ENCODE measurements at places on chromosomes 12 and 14. TPM values are rescaled to one million over a fixed set of nuclear protein-coding genes. Genes with fewer than 3 reads are reported as not detected.

DNA sequence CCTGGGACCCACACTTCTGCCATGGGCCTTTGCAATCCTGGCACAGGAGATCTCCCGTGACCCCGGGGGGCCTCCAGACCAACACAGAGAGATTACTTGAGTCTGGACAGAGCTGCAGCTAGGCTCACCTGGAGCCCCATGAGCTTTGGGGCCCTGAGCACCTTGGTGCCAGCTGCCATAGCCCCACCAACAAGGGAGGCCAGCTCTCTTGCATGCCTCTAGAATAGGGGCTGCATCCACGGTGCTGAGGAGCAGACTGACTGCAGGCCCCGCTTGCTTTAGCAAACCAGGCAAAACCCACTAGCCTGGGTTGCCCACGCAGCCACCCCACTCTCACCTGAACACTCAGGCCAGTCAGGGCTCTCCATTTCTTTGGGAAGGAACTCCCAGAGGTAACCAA is 3.7 kb upstream of the OR4N2 start:
- no peak for DNase-seq
- no peak overlapping the region for H3K27ac ChIP-seq
- no peaks in the 10 kb centered on the region for H3K4me1 ChIP-seq
- no peaks in the 10 kb centered on the region for H3K36me3 ChIP-seq
- no peak overlapping the region for H3K4me3 ChIP-seq
- H3K27me3 ChIP-seq: no peaks in the 10 kb centered on the region

Gene USP44
- total RNA-seq: 2.4 TPM

DNA sequence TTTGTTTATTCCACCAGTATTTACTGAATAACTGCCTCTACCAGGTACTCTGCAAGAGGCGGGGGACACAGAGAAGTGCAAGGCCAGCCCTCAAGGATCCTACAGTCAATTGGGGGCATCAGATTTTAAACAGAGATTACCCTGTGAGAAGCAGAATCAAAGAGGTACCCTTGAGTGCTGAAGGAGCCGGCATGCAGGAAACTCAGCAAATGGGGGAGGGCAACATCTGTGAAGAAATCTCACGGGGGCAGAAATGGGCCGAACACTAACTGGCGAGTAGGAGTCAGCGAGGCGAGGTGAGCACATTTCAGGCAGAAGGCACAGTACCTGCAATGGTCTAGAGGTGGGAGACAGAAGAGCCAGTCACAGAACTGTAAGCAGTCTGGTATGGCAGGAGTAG is 9.0 kb downstream of the GALNT6 start:
- no peaks in the 10 kb centered on the region for H3K36me3 ChIP-seq
- H3K27ac ChIP-seq: no peak overlapping the region
- no peaks in the 10 kb centered on the region for H3K4me1 ChIP-seq
- no peak overlapping the region for H3K4me3 ChIP-seq
- no peak for DNase-seq

DNA sequence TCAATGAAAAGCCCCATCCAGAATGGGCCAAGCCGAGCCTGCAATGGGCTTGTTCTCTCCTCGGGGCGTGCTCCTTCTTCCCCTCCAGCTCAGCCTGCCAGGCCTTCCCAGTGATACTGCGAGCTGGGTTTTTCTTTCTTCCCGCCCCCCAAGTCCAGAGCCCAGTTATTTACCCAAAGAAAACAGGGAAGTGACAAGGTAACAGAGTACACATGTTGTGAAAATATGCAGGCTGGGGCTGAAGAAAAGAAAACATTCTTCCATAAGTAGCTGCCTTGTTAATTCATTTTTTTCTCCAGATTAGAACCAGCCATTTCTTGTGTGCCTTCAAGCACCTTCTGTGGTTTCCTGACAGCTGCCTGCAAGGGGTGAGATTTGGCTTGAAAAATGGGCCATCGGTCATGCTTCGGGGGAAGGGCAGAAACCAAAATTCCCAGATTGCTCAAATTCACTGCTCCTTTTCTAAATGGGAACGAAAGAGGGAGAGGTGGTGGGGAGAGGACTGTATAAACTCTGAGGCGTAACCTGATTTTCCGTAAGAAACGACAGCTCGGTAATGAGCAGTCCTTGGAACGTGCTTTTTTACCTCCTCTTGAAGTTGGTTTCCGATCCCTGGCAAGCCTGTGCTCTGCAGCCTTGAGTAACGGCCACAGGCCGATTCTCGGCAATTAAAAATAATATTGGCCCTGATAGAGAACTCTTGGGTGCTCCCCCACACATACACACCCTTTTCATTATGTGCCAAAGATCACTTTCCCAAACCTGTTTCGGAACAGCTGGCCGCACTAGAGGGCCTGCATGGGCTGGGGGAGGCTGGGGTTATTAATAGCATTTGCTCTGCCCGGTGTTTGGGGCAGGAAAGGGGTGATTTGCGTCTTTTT is 229.4 kb downstream of the ZFP36L1 start:
- DNase-seq: no peak
- no peaks in the 10 kb centered on the region for H3K36me3 ChIP-seq
- peak overlapping the region; percentile 77 for H3K27ac ChIP-seq
- no peaks in the 10 kb centered on the region for H3K27me3 ChIP-seq

DNA sequence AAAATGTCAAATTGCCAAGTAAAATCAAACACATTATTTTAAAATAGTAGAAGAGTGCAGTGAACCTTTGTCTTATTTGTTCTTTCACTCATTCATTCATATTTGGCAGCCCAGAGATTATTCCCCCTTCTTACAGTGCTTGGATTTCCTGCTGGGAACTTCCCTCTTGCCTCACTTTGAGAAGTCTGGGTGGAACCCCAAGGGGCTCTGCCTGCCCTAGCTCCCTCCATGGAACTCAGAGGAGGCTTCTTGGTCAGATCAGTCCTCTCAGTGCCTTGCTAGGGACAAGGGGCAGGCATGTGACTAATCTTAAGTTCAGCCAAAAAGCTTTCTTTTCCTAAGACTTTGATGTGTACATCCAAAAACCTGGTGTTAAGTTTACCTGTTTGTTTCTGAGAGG is 84.7 kb upstream of the OVCH1 start:
- no peaks in the 10 kb centered on the region for H3K4me1 ChIP-seq
- no peak overlapping the region for H3K4me3 ChIP-seq
- H3K27ac ChIP-seq: no peak overlapping the region
- DNase-seq: no peak
- H3K36me3 ChIP-seq: no peaks in the 10 kb centered on the region

- no peaks in the 10 kb centered on the region for H3K27me3 ChIP-seq
- H3K4me1 ChIP-seq: no peaks in the 10 kb centered on the region
- H3K27ac ChIP-seq: no peak overlapping the region
- no peak for DNase-seq
Measured at GRCh38 chr12:115598871-115599811, 678.4 kb downstream of the MED13L start.

DNA sequence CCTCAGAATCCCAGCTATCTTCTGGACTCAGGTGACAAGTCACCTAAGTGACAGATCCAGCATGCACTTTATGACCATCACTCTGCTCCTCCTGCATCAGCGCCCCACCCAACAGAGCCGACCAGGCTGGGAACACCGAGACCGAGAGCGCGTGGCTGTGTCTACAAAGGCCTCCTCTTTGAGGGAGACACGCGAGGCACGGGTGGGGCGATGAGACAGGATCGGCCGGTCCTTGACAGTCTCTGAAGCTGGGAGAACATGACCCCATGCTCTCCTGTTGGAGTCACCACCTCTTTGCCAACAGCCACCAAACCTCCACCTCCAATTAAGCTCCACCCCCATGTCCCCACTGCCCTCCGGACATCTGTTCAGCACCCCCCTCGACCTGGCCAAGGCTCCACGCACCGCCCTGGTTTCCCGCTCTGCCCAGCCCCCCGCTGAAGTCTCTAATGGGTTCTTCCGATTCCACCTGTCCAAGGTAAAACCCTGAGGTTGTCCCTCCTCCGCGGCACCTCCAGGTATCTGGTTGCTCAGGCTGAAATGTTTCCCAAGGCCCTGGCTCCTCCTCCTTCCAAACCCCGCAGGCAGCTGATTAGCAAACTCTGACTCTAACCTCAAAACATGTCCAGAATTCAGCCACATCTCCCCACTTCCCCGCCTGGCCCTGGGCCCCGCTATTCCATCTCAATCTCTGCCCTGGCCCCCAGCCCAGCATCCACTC is 31.5 kb downstream of the HSP90AA1 start:
- H3K27me3 ChIP-seq: no peaks in the 10 kb centered on the region
- H3K36me3 ChIP-seq: peaks cover 6% of the 10 kb centered on the region
- DNase-seq: peak; percentile 36

Gene FOXG1
- total RNA-seq: not detected

DNA sequence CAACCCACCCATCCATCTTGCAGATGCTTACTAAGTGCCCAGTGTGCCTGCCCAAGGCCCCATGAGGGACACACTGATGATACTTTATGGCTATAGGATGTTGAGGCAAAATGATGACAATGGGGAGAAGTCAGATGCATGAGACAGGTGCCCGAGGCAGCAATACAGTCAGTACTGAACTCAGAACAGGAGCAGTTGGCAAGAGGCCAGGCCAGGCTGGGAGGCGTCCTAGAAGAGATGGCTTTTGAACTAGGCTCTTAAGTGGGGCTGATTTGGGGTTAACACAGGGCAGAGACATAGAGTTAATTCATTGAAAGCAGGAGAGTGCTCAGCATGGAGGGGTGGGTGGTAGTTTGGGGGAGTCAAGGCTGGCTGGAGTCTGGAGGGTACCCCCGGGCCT is 15.6 kb downstream of the PLBD2 start:
- H3K27me3 ChIP-seq: no peaks in the 10 kb centered on the region
- peaks cover 14% of the 10 kb centered on the region for H3K36me3 ChIP-seq
- no peak overlapping the region for H3K4me3 ChIP-seq
- DNase-seq: no peak
- H3K4me1 ChIP-seq: no peaks in the 10 kb centered on the region

DNA sequence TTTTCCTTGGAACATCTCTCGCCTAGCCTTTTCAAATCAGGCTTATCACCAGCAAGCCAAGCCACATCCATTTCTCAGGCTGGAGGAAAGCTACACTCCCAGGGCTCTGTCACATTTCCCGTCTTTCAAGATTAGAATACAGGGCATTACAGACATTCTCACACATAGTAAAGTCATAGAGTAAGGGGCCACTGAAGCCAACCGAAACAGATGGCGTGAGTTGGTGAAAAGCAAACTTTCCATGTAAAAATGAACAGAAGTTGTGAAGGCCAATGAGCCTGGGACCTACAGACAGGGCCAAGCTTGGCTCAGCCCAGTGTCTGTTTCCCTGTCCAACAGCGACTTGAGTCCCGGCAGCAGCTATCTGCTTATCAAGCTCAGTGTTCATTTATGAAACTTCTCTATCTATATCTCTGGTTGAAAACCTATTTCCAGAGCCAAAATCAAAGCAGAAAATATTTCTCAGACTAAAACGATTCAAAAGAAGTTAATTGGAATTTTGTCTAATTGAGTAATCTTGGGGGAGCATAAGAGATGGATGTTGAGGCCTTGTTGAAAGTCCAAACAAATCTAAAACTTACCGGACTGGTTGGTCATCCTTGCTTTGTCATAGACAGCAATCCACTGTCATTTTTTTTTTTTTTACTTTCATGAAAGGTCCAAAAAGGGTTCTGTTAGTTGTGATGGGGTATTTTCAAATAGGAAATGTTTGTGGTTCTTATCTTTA is 105.6 kb downstream of the DAAM1 start:
- H3K27me3 ChIP-seq: no peaks in the 10 kb centered on the region
- DNase-seq: no peak
- H3K36me3 ChIP-seq: no peaks in the 10 kb centered on the region
- H3K4me1 ChIP-seq: peaks cover 15% of the 10 kb centered on the region
- no peak overlapping the region for H3K4me3 ChIP-seq

DNA sequence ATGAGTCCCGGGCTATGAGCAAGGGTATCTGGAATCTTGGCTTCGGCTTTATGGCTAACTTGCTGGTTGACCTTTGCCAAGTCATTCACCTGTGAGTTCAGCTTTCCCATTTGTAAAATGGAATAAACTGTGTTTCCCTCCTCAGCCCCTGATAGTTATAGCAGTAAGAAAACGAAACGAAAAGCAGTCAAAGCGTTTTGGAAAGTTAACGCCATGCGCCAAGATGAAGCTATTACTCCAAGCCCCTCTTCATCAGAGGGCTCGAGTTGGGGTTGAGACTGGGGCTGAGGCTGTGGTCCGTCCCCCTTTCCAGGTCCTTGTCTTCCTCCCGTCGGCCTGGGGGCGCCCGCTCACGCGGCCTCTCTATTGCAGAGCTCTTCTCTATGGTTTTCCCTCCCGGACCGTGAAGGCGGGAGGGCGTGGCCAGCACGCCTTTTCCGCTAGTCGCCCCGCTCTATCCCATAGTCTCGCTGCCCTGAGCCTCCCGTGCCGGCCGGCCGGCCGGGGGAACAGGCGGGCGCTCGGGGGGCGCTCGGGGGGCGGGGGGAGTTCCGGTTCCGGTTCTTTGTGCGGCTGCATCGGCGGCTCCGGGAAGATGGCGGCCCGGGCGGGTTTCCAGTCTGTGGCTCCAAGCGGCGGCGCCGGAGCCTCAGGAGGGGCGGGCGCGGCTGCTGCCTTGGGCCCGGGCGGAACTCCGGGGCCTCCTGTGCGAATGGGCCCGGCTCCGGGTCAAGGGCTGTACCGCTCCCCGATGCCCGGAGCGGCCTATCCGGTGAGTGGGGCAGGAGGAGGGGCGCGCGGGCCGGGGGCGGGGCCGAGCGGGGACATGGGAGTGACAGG is at the start of gene SMARCD1:
TSS of gene SMARCD1 (plus strand) at position 568 of the 840 bp plus-strand sequence. CDS start at position 596, 28 bp downstream.
- no peaks in the 10 kb centered on the region for H3K27me3 ChIP-seq
- H3K4me3 ChIP-seq: peak within 1 kb of the TSS; percentile 80
- DNase-seq: peak; percentile 88
- peaks cover 6% of the 10 kb centered on the region for H3K36me3 ChIP-seq

Gene PRPH
- total RNA-seq: 1.0 TPM

DNA sequence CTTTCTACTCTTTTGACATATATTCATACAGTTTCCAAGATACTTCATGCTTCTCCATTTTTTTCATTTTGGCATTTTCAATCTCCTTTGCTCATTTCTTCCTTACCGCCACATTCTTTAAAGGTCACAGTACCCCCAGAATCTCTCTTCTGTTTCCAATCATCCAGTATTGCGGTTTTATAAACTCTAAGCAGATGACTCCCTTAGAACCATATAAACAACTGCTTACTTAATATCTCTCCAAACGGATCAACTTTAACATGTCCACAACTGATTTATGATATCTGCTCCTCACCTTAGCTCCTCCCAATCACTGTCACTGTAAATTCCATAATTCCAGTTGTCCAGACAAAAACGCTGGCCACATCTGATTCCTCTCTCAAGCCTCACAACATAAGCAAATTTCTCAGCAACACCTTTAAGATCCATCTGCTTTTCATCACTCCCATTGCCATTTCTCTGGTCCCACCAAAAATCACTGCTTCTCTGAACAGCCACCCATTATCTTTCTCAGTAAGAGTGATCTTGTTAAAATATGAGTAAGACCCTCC is 49.6 kb downstream of the HNRNPC start:
- H3K27ac ChIP-seq: no peak overlapping the region
- no peaks in the 10 kb centered on the region for H3K4me1 ChIP-seq
- no peak overlapping the region for H3K4me3 ChIP-seq
- no peaks in the 10 kb centered on the region for H3K27me3 ChIP-seq
- no peak for DNase-seq

Gene AHSA1
- 37.4 TPM for total RNA-seq

- H3K36me3 ChIP-seq: no peaks in the 10 kb centered on the region
- H3K27ac ChIP-seq: no peak overlapping the region
- no peaks in the 10 kb centered on the region for H3K27me3 ChIP-seq
- DNase-seq: no peak
Measured at GRCh38 chr12:93914281-93914680, 234.1 kb upstream of the PLXNC1 start.

Measured in pancreas (tissue), 10 donors.